ENCODE measurements at places on chromosomes 1 and 21.

DNA sequence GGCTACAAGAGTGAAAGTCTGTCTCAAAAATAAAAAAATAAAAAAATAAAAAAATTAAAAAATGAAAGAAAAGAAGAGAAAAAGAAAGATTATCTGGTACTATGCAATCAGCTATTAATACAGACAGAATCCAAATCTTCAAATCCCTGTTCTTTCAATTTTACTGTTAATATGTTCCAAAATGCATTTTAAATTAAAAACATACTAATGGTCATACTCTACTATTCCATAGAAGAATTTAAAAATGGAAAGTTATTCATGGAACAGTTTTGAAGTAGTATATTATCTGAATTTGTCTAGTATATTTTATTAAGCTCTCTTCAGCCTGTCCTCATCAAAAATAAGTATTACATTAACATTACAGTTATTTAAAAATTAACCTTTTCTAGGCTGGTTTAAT lies 430.1 kb downstream of the PTBP2 start:
- no peak for DNase-seq

- no peak for DNase-seq
These were observed 81.7 kb upstream of the ADAM30 start for GRCh38 chr1:119978018-119978505.

DNA sequence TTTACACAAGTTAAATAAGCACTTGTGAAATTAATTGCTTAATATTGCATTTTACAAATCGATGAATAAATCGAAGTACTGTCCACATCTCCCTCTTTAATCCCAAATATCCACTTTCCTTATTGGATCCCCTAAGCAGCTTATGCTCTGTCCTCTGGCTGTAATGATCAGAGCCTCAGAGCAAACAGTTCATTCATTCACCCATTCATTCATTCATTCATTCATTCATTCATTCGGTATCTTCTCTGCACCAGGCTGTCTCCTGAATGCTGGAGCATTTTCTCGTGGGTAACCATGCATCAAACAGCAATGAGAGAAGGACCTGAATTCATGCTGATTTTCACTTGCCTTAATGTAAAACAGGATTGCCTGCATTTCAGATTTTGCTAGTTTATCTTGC lies 69.5 kb upstream of the IGSF21 start:
- no peak for DNase-seq

DNA sequence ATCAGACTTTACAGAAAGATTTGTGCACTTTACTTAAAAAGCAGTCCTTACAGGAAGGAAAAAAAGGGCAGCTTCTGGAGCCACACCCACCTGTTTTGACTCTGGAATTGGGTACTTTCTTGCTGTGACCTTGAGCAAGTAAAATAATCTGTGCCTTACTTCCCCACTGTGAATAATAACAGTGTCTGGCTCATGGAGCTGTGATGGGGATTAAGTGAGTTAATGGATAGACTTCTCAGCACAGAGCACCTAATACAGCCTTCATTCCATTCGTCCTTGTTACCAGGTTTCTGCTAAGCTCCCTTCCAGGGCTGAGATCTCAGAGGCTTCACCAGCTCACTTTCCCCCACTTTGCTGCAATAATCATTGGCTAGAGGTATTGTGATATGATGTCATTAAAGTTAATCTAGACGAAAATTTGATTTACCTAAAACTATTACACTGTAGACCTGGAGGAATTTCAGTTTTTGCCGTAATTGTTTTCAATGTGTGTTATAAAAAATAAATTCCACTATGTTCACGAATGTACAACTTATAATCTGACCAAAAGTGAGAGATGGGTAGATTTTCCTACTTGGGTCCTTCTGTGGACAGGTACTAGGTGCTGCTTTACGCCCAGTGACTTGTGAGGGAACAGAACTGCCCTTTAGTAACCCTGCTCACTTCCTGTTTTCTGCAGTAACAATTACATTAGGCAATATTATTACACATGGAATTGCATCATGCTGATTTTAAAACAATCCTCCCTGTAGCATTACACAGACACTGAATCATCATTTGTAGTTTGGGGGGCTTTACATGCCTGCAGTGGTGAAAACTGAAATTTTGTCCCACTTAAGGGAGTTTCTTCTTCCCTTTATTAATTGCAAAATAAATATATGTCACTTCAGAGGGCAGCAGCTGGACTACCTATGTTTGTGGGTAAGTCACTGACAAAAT lies 19.7 kb upstream of the ABCG1 start:
- DNase-seq: no peak

- no peak for DNase-seq
These were observed 16.4 kb downstream of the CAPZA1 start for GRCh38 chr1:112636056-112636455.

DNA sequence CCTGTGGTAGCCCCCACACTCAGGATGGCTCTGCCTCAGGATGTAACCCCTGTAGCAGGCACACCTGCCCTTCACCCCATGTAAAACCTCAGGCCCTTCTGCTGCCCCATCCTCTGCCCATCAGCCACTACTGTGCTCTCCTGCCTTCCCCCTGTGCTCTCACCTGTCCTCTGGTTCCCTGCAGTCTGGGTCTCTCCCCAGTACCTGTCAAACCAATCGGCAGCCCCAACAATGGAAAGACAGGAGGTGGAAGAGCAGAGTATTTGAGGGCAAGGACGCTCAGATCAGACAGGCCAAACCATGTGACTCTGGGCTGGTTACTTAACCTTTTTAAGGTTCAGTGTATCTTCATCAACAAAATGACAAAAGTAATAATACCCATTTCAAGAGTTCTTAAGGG lies 30.9 kb downstream of the SMIM12 start:
- no peak for DNase-seq

DNA sequence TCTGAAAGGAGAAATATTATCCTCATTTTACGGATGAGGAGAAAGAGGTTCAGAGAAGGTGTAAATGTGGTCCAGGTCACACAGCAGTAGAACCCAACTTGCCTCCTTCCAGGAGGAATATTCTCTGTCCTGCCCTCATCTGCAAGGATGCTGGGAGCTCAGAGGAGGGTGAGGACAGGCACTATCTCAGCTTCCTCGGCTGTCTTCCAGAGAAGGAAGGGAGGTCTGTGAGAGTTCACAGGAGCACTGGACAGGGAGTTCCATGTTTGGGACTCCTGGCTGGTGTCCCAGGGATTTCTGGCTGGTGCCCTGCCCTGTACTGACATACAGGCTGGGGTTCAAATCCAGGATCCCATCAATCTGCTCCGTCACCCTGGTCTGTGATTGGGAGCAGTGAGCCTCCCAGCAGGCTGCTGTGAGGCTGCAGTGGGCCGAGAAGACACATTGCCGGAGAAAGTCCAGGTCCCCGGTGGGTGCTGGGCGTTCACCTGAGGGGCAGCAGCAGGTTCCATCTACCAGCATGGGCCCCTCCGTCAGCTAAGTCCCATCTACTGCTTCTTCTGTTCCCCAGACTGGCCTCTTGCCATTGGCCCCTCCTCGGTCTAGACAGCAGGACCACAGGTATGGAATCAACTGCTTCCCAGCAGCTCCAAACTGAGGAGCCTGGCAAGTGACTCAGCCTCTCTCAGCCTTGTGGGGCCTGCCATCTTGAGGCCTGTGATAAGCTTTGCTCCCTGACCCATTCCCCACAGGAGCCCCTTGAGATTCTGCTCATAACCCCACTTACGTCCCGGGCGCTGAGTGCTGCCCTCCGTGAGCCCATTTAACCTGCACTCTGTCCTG lies 8.5 kb upstream of the BSND start:
- DNase-seq: no peak

DNA sequence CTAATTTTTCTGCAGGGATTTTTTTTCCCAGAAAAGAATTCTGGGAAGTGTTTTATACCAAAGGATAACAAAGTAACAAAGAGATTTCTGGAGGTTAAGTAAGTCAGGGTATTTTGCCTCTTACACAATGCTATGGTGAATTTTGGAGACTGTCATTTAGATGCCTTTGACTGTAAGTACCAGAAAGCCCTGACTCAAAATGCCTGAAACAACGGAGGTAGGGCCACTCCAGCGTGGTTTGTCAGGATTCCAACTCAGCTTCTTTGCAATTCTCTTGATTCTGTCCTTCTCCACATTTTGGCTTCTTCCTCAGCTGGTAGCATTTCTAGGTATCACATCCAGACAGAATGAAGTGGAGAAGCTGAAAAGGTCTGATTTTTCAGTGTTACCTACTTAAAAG lies 106.5 kb downstream of the UCHL5 start:
- no peak for DNase-seq

DNA sequence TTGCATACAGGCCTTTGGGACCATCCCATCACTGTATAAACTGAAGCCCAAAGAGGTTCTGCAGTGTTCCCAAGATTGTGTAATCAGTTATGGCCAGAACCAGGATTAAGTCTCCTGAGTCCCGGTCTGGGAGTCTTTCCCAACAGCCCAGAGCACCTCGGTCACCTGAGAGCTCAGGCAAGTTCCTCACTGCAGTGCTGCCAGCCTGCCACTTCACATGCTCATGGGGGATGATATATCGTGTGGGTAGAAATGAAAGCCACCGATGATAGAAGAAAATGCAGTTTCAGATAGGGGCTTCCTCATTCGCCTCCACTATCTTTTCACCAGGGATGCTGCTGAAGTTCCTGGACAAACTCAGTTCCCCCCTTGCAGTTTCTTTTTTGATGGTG lies 30.4 kb downstream of the FHAD1 start:
- DNase-seq: no peak

GRCh38 chr1:187648091-187648490 lies 819.3 kb downstream of the PLA2G4A start:
- no peak for DNase-seq

- DNase-seq: no peak
These were observed at the start of gene AJAP1 for GRCh38 chr1:4653796-4654725. Gene AJAP1 (plus strand): TSS chr1:4654609. CDS start chr1:4655426, 817 bp downstream.

DNA sequence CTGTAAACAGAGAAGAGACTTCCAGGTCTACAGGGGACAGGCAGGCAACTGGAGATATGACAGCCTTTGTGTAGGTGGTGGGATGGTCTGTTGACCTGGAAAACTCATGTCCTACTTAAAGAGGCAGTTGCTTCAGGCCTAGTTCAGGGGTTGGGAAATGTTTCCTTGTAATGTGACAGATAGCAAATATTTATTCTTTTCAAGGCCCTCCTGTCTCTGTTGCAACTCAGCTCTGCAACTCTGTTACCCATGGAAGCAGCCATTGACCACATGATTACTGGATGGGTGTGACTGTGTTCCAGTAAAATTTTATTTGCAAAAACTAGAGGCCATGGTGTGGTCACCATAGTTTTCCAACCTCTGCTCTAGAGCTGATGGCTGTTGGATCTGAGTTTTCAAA lies 341.9 kb downstream of the PTBP2 start:
- no peak for DNase-seq

GRCh38 chr1:227893300-227893948 lies 54.3 kb downstream of the WNT9A start:
- no peak for DNase-seq

DNA sequence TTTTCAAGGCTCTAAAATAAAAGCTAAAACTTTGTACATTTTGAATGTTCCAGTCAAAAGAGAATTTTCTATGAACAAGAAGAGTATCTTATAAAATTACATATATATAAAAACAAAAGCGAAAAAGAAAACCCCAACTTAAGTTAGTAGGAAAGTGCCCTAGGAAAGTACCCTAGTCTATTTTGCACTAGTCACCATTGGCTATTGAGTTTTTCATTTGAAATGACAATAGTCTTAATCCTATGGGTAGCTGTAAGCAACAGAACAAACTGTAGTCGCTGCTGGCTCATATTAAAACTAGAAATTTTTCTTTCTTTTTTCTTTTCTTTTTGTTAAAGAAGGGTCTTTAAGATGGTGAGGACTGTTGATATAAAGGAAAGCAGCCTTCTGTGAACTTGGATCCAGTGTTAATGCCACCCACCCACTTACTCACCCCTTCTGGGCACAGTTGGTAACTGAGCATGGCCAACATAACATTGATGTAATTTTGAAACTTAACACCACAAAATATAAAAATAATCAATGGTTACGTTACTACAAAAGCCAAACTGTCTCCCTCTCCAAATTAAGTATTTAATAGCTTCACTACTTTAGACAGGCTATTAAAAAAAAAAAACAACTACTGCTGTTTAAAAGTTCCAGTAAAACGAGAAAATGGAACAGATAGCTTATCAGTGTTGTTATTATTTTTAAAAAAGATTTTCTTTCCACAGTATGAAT lies 177.0 kb downstream of the EIF4G3 start:
- DNase-seq: no peak

DNA sequence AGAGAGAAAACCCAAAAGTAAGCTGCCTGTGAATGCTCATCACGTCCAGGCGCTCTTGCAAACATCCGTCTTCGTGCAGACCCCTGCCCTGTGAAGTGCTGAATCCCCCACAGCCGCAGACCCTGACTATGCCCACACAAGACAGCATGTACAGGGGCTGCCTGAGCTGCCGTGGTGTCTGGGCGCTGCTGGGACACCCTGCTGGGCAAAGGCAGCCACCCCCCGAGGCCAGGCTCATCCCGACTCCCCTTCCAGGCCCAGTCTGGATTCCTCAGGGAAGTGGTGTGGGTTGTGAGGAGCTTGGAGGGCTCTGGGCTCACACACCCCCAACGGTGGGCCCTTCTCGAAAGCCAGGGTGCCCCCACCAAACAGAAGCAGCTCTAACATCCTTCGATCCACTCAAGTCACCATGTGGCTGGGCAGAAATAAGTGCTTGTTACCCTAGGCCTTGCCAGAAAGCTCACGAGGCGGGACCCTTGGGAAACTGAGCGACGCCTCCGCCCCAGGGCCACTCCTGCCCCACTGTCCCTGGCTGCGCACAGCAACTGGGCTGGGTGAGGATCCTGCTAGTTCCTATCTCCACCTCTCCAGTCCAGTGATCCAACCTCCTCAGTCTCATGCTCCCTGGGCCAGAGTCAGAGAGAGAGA lies 4.8 kb upstream of the WNT9A start:
- no peak for DNase-seq

DNA sequence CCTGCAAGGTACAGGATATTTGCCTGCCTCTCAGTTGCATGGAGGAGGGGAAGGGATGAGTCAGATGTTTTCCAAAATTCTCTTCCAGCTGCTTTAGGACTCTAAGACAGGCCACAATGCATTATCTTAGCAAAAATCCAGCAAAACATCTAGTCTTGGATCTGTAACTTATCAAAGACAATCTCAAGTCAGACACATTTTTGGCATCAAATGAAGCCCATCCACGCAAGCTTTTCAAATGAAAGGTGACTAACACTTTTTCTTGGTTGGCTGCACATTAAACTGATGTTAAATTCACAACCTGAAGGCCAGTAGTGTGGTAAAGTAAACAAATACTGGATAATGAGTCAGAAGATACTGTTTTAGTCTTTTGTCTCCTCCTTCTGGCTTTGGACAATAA lies 21.3 kb downstream of the FAM78B start:
- no peak for DNase-seq

GRCh38 chr1:42913426-42914091 lies 45.1 kb downstream of the SLC2A1 start:
- peak; percentile 50 for DNase-seq

GRCh38 chr21:42841156-42841915 lies 38.0 kb downstream of the WDR4 start:
- DNase-seq: no peak

- DNase-seq: no peak
These were observed 22.4 kb downstream of the DSTYK start for GRCh38 chr1:205189131-205189530.

DNA sequence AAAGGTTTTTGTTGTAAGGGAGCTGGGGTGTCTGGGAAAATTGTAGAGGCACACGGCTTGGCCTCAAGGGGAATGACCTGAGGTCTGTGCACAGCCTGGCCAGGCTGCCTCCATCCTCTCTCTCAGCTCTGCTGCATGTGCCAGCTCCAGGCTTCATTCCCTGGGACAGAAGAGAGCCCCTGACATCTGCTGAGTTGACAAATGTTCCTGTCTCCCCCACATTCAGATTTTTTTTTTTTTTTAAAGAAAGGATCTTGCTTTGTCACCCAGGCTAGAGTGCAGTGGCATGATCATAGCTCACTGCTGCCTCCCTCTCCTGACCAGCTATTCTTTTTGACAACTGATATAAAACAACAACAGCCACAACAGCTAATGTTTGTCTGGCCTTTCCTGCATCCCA lies 84.4 kb downstream of the PCNX2 start:
- DNase-seq: no peak

Data from stimulated activated CD4-positive, alpha-beta T cell treated with anti-CD3 and anti-CD28 coated beads, Interleukin-4, amount 100 ng/mL, for 4 hours (primary cell).